ENCODE measurements at places on chromosomes 11 and 22. TPM values are rescaled to one million over a fixed set of nuclear protein-coding genes. Genes with fewer than 3 reads are reported as not detected.

The CPT1B gene
- 0.88 TPM for polyA plus RNA-seq

The BAIAP2L2 gene
- not detected for polyA plus RNA-seq

The RTN4R gene
- 2.7 TPM for polyA plus RNA-seq

The HTR3A gene
- not detected for polyA plus RNA-seq

The APOBEC3F gene
- polyA plus RNA-seq = not detected

The ZNRD2 gene
- polyA plus RNA-seq = 9.2 TPM

The TSPAN32 gene
- polyA plus RNA-seq = not detected

The ZNF280B gene
- polyA plus RNA-seq = 8.9 TPM

The MTNR1B gene
- not detected for polyA plus RNA-seq

The USP2 gene
- polyA plus RNA-seq = 11.7 TPM

The CHRM1 gene
- polyA plus RNA-seq = not detected

The CACNA1I gene
- 0.09 TPM for polyA plus RNA-seq

The SIDT2 gene
- 13.4 TPM for polyA plus RNA-seq

The NCF4 gene
- 1.2 TPM for polyA plus RNA-seq

The ARHGAP20 gene
- polyA plus RNA-seq = 52.8 TPM

The TIGD3 gene
- 1.7 TPM for polyA plus RNA-seq

The GRM5 gene
- polyA plus RNA-seq = 6.9 TPM

The OR52N4 gene
- not detected for polyA plus RNA-seq

The CCDC34 gene
- polyA plus RNA-seq = 6.8 TPM

The FAM111B gene
- not detected for polyA plus RNA-seq

The TSSK2 gene
- not detected for polyA plus RNA-seq

The SCN2B gene
- polyA plus RNA-seq = 19.5 TPM

The MAPK8IP2 gene
- polyA plus RNA-seq = 5.1 TPM

The GDPD5 gene
- 14.7 TPM for polyA plus RNA-seq

The PANX3 gene
- not detected for polyA plus RNA-seq

The TRIM6 gene
- polyA plus RNA-seq = 0.38 TPM

The SEPTIN3 gene
- polyA plus RNA-seq = 45.8 TPM

The FADD gene
- not detected for polyA plus RNA-seq

The ELF5 gene
- not detected for polyA plus RNA-seq

The DRD2 gene
- polyA plus RNA-seq = not detected

The SCGB1D2 gene
- not detected for polyA plus RNA-seq
